GOT3 (cell line): ENCODE measurements at places on chromosomes 12 and 14.

- no peak for DNase-seq
Observed at GRCh38 chr12:74624201-74624600, 86.6 kb downstream of the ATXN7L3B start.

DNA sequence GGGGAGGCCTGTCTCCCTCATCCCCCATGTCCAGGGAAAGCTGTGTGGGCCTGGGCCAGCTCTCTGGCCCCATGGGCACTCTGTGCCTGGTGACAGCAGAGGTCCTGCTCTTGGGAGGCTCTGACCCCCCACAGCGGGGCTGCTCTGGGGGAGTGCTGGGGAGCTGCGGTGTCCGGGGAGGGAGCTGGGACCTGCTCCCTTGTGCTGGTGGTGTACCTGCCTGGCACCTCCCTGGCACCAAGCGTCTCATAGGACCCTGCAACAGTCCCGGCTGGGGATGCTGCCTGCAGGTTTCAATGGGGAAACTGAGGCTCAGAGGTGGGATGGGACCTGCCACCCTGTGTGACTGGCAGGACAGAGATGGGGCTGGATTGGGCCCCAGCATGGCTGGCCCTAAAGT is 111.3 kb downstream of the KIF26A start:
- DNase-seq: no peak

DNA sequence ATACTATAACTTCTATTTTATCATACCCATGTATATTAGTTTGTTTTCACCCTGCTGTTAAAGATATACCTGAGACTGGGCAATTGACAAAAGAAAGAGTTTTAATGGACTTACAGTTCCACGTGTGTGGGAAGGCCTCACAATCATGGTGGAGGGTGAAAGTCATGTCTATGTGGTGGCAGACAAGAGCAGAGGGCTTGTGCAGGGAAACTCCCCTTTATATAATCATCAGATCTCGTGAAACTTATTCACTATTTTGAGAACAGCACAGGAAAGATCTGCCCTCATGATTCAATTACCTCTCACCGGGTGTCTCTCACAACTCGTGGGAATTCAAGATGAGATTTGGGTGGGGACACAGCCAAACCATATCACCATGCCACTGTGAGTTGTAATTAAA is 135.8 kb downstream of the SYNE2 start:
- DNase-seq: no peak

- DNase-seq: no peak
Observed at GRCh38 chr12:112386726-112387125, 4.5 kb upstream of the HECTD4 start.

GRCh38 chr12:2410496-2410895 is 357.7 kb downstream of the CACNA1C start:
- no peak for DNase-seq

DNA sequence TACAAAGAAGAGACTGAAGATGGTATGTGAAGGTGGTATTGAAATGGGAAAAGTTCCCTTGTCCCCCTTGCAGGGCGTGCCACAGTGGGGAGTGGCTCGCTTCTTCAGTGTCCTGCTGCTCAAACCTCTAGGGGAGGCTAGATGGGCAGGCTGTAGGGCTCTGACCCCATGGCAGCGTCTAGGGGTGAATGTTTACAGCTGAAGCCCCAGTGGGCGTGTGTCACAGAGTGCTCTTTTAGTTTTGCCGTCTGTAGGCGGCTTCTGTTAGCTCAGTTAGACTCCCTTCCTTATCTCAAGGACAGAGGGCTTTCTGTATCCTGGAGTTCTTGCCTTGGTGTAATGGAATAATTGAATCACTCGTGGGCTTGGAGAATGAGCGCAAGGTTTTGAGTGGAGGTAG is 266.2 kb downstream of the RAD51B start:
- DNase-seq: no peak

DNA sequence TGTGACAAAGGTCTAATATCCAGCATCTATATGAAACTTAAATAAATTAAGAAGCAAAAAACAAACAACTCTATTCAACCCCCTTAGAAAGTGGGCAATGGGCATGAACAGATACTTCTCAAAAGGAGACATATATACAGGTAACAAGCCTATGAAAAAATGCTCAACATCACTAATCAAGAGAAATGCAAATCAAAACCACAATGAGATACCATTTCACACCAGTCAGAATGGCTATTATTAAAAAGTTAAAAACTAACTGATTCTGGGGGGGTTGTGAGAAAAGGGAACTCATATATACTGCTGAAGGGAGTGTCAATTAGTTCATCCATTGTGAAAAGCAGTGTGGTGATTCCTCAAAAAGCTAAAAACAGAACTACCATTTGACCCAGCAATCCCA is 198.9 kb downstream of the BMP4 start:
- DNase-seq: no peak

DNA sequence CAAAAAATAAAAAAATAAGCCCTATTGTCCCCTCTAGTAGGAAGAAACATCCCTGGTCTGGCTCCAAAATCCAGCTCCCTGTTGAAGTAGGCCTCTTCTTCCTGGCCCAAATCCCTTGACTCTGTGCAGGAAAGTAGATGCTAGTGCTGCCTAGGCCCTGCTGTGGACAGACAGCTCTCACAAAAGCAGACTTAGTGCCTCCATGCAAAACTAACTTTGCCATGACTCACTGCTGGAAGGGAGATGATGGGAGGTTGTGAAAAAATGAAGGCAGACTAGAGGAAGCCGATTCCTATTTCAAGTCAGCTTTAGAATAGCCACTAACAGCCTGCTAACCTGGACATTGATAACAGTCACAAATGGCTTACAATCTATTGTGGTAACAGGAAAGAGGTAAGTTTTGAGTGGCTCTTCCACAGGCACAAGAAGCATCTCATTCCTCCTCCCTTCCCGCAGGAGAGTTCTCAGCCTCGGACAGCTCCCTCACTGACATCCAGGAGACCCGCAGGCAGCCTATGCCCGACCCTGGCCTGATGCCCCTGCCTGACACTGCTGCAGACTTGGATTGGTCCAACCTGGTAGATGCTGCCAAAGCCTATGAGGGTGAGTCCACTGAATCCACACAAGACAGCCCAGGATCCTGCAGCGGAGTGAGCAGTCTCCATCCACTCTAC is 198.9 kb upstream of the RGS6 start:
- no peak for DNase-seq

- DNase-seq: no peak
Observed at GRCh38 chr12:94638521-94638920, 11.8 kb downstream of the TMCC3 start.

GRCh38 chr12:5244513-5244972 is 187.4 kb upstream of the NTF3 start:
- DNase-seq: no peak

DNA sequence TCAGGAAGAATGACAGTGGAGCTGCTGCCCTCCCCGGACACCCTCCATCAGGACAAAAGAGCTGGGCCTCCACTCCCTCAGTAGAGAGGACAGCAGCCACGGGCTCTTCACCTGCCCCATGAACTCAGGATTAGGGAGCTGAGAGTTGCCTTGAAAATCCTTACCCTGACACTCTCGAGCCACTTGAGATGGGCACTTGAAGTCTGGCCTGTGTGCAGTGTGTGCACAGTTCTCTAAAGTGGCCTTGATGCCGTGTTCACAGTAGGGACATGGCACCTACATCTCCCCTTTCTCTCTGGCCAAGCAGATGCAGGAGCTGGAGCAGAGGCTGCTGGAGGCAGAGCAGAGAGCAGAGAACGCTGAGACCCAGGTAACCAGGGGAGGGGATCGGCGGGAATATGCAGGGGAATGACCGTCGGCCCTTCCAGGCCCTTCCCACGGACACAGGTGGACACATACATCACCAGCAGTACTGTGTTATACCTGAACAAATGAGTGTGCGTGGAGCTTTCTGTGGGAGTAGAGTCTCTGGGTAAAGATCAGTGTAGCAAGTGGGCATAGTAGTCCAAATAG is 22.5 kb downstream of the PLEKHH1 start:
- DNase-seq: no peak

- no peak for DNase-seq
Observed at GRCh38 chr14:105282098-105282725, 18.6 kb downstream of the BRF1 start.

DNA sequence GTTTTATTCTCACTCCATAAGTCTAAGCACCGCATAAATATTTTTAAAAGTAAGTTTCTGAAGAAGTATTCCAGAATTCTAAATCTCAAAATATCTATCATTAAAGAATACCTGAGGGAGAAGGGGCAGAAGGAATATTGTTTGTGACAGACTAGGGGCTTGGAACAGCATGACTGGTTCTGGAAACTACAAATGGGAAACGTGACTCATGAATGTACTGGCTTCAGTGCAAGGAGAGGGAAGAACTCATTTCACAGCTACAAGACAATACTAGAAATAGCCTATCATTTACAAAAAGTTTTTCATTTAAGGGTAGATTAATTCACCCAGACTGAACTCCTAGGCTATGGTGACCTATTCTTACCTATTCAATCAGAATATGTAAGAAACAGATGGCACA is 121.3 kb downstream of the SLC25A21 start:
- no peak for DNase-seq

- no peak for DNase-seq
Observed at GRCh38 chr12:41174602-41175001, 13.5 kb upstream of the PDZRN4 start.

DNA sequence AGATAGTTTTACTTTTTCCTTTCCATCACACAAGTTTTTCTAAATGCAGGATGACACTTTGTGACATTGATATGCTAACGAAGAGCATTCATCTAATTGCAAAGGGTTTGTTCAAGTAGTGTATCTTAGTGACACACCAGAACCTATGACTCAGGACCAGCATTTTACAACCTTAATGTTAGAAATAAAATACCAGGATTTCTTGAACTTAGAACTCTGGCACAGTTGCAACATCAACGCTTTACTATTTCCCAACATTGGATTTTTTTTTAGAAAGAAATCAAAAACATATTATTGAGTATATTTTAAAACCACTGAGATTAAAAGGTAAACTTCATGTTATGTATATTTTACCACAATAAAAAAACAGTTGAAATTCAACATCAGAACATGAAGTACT is 17.9 kb upstream of the PLEKHG6 start:
- DNase-seq: no peak

DNA sequence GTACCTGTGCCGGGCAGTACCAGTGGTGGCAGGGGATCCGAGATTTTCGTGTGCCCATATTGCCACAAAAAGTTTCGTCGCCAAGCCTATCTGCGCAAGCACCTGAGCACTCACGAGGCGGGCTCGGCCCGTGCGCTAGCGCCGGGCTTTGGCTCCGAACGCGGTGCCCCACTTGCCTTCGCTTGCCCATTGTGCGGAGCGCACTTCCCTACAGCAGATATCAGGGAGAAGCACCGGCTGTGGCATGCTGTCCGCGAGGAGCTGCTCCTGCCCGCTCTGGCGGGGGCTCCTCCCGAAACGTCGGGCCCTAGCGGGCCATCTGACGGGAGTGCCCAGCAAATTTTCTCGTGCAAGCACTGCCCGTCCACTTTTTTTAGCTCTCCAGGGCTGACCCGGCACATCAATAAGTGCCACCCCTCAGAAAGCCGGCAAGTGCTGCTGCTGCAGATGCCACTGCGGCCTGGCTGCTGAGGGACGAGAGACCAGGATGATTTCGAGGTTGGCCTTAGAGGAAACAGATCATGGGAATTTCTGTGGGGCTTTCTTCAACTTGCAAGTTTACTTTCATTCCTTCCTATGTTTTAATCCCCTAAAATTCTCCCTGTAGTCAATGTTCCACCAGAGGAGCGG is 1.6 kb downstream of the INSM2 start:
- DNase-seq: no peak

GRCh38 chr14:102116361-102117180 is 23.1 kb upstream of the WDR20 start:
- no peak for DNase-seq

DNA sequence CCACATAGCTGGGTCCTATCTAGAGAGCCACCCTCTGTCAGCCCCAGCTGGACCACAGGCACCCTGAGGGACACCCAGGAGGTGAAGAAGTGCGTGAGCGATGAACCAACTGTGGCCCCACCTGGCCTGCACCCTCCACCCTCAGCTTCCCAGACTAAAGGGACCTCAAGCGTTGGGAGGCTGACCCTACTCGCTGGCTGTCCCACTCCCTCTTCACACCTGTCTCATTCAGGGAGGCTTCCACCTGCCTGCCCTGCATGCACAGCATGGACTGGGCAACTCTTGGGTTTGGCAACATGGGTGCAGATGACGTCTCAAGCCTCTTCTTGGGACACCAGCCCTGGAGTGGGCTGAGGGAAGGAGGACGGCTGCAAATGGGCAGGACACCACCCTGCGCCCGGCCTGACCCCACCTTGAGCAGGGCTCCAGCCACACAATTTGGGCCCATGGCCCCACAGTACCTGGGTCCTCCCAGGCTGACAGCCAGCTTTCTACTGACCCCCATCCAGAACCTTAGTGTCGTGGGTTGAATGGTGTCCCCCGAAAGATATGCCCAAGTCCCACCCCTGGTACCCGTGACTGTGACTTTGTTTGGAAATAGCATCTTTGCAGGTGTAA is 2.1 kb downstream of the TMEM179 start:
- no peak for DNase-seq

GRCh38 chr12:24408305-24408704 is 458.8 kb upstream of the SOX5 start:
- no peak for DNase-seq

GRCh38 chr14:106738075-106738474 is 1211.7 kb downstream of the TMEM121 start:
- no peak for DNase-seq

GRCh38 chr12:69698769-69699540 is at the start of gene BEST3:
TSS of gene BEST3 (minus strand) at chr12:69699303. CDS start at chr12:69697798, 1,505 bp downstream.
- no peak for DNase-seq

DNA sequence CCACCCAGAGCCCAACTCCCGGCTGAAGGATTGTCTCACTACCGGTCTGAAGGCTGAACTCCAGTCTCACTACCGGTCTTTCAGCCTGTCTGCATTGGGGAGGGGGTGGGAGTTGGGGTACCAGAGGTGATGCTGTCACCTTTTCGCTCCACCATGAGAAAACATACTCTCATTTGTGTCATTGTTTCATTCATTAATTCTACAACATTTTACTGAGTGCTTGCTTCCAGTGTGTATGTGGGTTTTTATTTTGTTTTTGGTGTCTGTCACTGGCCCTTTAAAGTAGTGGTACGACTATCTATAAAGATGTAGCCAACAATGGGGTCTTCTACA is 524 bp upstream of the CDK4 start:
- DNase-seq: no peak

GRCh38 chr14:98951031-98951430 is 321.0 kb downstream of the BCL11B start:
- DNase-seq: no peak

DNA sequence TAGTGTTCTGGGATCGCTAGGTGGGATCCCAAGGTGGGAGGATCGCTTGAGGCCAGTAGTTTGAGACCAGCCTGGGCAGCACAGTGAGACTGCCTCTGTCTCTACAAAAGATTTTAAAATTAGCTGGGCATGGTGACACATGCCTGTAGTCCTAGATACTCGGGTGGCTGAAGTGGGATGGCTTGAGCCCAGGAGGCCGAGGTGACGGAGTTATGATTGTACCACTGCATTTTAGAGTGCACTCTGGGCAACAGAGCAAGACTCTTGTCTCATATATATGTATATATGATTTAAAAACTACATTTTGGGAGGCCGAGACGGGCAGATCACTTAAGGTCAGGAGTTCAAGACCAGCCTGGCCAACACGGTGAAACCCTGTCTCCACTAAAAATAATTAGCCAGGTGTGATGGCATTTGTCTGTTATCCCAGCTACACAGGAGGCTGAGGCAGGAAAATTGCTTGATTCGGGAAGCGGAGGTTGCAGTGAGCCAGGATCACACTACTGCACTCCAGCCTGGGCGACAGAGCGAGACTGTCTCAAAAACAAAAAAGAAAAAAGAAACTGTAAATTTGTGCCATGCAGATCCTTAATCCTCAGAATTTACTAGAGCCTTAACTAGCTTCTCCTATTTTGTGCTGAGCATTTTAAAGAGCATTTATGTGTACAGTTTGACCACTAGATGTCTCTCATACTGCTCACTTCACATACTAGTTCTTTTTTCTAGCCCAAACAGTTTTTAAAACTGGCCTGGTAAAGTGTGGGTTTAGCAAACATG is 114.8 kb downstream of the MON2 start:
- no peak for DNase-seq
